Hematopoietic multipotent progenitor cell treated with erythropoietin and hydrocortisone succinate and interleukin-3 and kit ligand, for 17 days (in vitro differentiated cells): ENCODE measurements at places on chromosomes 4 and X.

DNA sequence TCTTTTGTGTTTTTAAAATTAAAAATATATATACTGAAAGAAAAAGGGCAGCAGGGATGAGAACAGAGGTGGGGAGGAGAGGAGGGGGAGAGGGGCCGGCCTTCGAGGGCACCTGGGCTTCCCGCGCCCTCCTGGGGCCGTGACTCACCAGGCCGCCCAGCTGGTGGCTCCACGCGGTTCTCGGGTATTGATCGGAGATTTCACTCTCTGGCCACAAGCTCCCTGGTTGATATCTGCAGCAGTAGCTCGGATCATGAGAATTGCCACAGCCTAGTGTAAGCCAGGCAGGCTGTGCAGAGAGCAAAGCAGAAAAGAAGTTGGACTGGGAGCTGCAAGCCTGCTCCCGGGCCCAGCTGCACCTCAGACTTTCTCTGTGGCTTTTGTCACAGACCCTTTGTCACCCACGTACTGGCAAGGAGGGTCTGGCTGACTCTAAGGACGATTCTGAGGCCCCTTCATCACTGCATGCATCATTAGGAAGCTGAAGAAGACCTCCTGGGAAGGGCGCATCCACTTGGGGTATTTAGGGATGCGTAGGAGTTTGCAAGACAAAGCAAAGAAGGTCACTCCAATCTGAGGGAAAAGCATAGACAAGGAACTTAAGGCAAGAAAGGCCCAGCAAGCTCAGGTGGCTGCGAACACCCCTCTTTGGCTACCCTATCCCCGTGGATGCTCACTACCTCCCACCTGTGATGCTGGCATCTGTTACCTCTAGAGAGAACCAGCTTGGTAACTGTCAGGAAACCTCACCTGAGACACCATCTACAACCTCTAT is 71.7 kb downstream of the CPZ start:
- no peak for DNase-seq

- no peak for DNase-seq
Observed at GRCh38 chr4:98387345-98388026, 126.3 kb downstream of the RAP1GDS1 start.

DNA sequence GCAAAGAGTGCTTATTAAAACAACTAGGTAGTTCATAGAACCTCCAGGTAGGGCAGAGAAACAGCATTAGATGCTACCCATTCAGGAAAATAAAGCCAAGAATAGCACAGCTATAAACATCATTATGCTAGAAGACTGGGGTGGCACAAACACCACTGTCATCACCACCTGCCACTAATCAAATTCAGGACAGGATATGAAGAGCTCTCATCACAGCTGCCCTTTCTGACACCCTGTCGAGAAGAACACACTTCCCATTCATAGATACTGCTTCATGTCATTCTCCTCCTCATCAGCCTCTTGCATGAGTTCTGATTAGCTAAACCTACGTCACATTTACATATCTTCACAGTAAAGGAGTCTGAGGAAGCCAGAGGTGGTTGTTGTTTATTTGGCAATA is 692.3 kb upstream of the HS3ST1 start:
- DNase-seq = no peak

DNA sequence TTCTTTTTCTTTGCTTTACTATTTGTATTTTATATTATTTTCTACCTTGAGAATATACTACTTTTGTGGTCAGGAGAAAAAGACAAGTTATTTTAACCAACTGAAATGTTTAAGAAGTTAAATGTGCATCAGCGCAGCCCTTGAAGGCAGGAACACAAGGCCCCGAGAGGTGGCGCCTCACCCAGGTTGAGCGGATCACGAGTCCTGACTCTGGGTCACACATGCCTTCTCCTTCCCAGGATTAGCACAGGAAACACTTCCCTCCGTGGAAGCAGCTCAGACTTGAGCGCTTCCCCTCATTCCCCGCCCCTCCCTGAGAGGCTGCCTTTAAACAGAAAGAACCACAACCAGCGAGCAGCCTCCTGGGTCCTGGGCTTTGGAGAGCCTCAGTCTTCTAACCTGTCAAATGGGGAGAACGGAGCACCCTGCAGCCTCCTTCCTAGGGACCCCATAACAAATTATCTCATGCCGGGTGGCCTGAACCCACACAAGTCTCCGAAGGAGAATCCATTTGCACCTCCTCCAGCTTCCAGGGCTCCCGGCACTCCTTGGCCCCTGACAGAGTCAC is 217.6 kb downstream of the AFAP1 start:
- DNase-seq = no peak

- DNase-seq = no peak
Observed at GRCh38 chr4:54227256-54228055, 1.6 kb upstream of the PDGFRA start.

DNA sequence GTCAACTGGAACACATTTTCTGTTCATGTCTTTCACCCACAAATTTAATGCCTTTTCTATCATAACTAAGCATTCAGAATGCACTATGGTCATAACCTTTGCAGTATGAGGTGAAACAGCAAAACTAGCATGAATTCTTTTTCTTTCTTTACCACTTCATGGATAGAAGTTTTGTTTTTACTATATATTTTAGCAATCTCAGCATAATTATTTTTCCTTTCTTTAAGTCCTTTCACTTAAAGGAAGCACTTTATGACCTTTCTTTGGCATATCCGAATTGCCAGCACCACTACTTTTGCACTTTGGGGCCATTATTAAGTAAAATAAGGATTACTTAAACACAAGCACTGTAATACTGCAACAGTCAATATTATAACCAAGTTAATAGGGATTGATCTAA is 115.1 kb upstream of the DKK2 start:
- DNase-seq = no peak

DNA sequence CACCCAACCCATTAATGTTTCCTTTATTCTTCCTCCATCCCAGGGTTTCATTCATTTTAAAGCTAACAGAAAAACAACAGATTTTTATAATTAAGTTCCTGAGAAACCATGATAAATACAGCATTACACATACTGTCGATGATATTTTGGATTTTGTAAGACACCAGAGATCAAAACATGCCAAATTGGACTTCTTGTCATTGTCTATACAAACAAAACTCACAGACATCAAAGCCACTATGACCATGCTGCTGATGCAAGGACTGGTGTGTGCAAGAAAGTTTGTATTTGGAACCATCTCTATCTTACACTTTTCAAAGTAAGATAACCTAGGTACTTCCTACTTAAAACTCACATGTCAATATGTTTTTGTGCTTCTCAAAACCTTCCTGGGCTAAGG is 294.0 kb upstream of the UGT8 start:
- DNase-seq = no peak

- DNase-seq = no peak
Observed at GRCh38 chr4:114393295-114394038, 205.1 kb upstream of the UGT8 start.

GRCh38 chr4:184397516-184398163 is 76.7 kb downstream of the IRF2 start:
- no peak for DNase-seq

DNA sequence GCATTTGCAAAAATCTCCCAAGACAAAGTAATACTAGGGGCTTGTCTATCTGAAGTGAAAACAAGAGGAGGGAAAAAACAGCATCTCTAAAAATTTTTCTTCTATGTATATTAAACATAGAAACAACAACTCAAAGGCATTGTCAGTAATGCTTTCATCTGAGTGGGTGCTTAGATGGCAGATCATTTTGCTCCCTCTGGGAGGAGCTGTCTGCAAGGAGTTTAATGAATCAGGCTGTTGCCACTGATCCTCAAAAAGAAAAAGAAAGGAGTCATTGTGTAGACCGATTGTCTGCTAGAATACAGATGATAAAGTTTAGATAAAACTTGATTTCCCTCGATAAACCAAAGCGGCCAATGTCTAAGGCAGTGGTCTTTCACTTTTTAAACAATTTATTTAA is 49.7 kb upstream of the KLHL8 start:
- peak; percentile 29 for DNase-seq

DNA sequence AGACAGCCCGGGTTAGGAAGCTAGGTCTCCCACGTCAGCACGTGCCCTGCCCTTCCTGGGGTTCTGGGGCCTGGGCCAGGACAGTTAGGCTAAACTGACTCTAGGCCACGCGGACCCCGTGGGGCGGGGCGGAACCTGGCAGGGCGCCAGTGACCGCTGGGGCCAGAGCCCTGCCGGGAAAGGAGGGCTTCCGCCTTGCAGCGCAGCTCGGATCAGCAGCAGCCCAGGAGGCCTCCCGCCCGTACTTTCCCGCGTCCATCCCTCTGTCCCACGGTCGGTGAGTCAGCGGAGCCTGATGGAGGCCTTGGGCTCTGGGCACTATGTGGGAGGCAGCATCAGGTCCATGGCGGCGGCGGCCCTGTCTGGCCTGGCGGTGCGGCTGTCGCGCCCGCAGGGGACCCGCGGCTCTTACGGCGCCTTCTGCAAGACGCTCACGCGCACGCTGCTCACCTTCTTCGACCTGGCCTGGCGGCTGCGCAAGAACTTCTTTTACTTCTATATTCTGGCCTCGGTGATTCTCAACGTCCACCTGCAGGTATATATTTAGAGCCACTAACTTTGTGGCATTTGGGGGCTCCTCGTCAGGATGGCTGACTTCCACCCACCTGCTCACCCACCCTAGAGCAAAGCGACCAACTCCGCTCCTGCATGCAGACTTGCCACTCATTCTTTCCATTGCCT is at the start of gene SMIM10:
Gene SMIM10 (plus strand): TSS at position 191 of the 681 bp plus-strand sequence. CDS start 105 bp downstream, at position 296.
- peak; percentile 34 for DNase-seq

- no peak for DNase-seq
Observed at GRCh38 chr4:86561256-86561655, 32.9 kb upstream of the PTPN13 start.

- DNase-seq = no peak
Observed at GRCh38 chr4:71495454-71495853, 156.6 kb downstream of the SLC4A4 start.

GRCh38 chr4:150384249-150384648 is 197.7 kb upstream of the MAB21L2 start:
- DNase-seq = no peak

DNA sequence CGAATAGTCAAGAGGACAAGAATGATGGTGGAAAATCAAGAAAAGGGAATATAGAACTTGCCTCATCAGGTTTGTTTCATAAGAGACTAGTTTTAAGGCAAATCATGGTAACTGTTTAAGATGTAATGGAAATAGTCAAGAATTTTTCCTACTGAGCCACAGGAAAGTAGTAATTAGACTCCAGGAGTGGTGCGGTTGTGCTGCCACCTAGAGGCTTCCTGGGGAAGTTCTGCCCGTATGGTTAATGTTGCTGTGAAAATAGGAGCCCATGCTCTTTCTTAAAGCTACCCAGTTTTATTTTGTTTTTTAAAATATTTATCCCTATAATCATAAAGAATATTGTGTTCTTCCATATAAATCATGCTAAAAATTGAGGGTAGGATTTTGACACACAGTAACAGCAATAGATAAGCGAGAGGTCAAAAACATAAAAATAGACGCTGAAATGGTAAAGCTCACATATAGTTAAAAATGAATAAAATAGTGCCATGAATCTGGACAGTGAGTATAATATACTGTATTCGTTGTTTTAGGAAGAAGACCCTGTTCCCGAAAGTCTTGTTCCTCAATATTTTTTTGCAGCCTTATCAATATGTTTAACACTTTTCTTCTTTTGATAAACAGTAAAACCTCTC is 87.0 kb downstream of the PHOX2B start:
- peak; percentile 31 for DNase-seq

DNA sequence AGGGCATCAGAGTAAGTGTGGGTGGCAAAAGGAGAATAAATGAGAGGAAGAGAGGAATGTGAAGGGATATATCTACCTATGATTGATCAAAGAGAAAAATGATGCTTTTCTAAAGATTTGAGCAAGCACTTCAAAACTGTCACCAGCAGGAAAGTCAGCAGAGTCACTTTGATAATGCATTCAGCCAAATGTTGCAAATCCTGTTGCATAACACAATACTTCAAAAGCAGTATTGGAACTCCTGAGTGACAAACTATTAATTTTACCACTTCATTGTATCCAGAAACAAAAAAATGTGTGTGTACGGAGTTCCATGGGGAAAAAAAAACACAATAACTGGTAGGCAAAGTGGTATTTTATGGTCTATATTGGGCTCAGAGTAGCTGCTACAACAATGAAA is 160.3 kb downstream of the EMCN start:
- DNase-seq = no peak

- DNase-seq = no peak
Observed at GRCh38 chrX:13597874-13598273, 28.5 kb downstream of the EGFL6 start.

DNA sequence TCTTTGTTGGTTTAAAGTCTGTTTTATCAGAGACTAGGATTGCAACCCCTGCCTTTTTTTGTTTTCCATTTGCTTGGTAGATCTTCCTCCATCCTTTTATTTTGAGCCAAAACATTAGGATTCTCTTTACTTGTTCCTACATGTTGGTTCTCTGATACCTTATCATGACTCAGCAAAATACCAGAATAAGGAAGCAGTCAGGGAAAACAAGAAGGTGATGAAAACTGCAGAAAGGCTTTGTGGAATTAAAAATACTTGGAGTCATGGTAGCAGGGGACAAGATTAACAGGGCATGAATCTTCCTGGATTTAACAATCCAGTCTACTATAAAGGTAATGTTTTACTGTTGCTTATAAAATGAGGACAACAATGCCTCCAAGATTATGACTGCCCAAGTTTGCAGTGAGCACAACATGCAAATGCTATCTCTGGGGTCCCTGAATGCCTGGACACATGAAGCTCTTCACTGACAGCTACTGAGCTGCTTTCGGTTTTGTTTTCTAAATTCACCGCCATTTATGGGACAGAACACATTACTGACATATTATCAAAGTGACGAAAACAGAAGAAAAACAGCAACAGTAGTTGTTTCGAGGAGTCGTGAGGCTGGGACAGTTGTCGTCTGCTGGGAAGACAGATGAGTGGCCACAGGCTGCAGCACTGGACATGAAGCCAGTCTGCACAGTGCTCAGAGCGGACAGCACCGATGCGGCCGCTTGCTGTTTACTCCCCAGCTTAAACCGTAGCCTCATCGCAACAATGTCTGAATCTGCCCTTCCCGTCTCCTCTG is 174.5 kb upstream of the DKK2 start:
- no peak for DNase-seq

GRCh38 chr4:680928-681645 is 6.7 kb downstream of the MYL5 start:
- no peak for DNase-seq

GRCh38 chr4:156560701-156561100 is 410.9 kb downstream of the PDGFC start:
- DNase-seq = no peak

DNA sequence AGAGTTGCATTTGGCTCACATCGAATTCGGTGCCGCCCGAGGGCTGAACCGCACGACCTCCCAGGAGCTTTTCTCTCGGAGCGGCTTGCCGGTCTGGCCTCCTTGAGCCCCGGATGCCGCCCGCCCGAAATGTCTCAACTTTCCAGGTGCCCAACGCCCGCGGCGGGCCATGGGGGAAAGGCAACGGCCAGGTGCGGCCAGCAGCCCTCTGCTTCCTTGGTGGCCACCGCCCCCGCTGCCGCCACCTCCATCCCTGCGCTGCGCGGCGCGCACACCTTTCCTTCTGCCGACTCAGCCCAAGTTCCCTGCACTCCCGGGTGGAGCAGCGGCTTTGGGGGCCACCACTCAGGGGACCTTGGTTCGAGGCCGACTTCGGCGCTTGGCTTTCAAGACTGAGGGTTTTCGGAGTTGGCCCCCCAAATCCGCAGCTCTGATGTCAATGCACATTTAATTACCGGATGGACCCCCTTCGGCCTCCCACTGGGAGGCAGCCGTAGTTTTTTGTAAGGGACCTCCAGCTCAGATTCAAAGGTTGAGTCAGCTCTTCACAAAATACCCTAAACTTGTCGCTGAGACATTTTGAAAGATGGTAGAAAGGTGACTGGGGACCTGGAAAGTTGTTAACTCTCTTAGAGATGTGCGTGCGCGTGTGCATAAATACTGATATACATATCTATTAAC is 1.1 kb downstream of the AFF2 start:
- no peak for DNase-seq

GRCh38 chr4:101291198-101291597 is 56.1 kb downstream of the PPP3CA start:
- DNase-seq = no peak
